ENCODE measurements at places on chromosomes 6 and 20.

DNA sequence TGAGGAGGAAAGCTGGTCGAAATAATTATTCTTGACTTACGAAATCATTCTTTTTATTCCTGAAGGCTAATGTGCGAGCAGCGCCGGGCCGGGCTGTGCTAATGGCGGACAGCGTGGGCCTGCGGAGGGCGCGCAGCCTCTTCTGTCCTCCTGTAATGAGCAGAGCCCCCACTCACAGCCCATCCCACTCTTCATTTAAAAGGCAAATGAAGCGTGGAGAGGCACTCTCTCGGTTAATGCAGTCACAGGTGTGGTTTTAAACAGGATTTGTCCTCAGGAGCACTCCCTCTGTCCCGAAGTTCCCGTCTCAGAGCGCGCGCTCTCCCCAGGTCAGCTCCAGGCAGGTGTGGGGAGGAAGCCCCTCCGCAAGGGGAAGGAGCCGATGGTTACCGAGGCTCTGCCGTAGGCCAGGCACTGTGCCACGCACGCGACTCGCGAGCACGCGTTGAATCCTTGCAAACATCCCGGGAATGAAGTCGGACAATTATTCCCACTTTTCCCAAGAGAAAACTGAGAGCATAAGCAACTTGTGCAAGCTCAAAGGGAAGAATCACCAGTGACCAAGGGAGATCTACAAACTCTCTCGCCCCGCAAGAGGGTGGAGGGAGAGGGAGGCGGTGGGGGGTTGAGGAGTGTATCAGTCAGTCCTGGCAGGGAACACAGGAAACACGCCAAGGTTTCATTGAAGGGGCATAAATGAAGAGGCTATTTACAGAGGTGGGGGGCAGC is 35.5 kb upstream of the ZFAND3 start:
- no peak for DNase-seq

GRCh38 chr6:139081471-139081870 is 52.9 kb downstream of the ABRACL start:
- no peak for DNase-seq

DNA sequence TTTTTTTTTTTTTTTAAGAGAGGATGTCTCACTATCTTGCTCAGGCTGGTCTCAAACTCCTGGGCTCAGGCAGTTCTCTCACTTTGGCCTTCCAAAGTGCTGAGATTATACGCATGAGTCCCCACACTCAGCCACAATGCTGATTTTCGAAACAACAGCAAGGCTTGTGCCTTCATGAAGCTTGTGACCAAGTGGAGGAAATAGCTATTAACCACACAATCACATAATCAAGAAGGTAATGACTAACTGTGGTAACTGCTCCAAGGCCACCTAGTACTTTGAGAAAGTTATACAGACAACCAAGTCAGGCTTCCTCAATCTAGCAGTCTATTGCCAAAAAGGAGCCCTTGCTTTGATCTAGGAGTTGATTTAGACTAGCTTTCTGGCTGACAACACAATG is 46.3 kb downstream of the SOD2 start:
- no peak for DNase-seq

GRCh38 chr6:100185615-100186014 is 191.6 kb upstream of the MCHR2 start:
- no peak for DNase-seq

GRCh38 chr6:36025260-36025931 is 955 bp upstream of the SLC26A8 start:
- no peak for DNase-seq

DNA sequence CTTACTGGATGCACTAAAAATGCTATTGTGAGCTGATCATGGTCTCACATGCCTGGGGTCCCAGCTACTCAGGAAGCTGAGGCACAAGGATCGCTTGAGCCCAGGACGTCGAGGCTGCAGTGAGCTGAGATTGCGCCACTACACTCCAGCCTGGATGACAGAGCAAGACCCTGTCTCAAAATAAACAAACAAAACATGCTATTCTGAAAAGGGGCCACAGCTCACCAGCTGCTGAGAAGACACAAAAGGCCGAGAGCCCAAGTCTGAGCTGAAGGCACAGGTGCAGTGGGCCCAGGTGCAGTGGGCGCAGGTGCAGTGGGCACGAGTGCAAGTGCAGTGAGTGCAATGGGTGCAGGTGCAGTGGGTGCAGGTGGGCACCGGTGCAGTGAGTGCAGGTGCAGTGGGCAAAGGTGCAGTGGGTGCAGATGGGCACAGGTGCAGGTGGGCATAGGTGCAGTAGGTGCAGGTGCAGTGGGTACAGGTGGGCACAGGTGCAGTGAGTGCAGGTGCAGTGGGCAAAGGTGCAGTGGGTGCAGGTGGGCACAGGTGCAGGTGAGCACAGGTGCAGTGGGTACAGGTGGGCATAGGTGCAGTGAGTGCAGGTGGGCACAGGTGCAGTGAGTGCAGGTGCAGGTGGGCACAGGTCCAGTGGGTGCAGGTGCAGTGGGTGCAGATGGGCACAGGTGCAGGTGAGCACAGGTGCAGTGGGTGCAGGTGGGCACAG is 16.0 kb downstream of the ZBTB46 start:
- no peak for DNase-seq

DNA sequence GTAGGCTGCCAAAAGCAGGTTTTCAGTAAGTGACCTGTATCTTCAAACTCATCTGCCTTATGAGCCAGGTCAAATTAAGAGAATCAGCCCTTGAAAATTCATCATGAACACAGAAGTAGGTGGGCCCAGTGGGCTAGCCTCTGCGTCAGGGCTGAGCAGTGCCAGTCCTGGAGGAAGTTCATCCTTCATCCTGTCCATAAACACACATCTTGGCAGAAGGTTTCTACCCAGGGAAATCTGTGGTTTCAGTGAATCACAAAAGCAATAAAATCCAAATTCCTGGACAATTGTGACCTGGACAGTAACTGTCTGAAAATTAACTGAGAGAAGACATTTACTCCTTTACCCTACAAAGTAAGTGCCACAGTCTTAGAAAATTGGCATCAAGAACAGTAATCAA is 72.4 kb downstream of the ATG5 start:
- peak; percentile 48 for DNase-seq

- no peak for DNase-seq
Measured at GRCh38 chr6:67683960-67684359, 951.1 kb upstream of the ADGRB3 start.

DNA sequence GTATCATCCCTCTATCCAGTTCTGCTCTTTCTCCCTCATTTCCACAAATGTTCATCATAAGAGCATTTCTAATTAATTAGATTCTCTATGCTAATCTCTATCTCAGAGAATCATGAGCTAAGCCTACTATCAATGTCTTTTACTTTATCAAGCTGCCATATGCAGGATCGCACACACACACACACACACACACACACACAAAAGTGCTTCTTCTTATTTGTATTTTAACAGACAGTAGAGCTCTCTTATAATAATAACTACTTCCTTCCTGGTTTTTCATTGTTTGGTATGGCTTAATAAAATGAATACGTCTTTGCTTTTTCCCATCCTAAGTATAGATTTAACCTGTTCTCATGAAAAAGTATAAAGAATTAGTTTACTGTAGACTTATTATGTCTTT is 170.2 kb downstream of the HAO1 start:
- DNase-seq: no peak

GRCh38 chr6:101454106-101454676 is 60.7 kb downstream of the GRIK2 start:
- no peak for DNase-seq

GRCh38 chr20:34037121-34037520 is 43.4 kb downstream of the RALY start:
- DNase-seq: no peak

DNA sequence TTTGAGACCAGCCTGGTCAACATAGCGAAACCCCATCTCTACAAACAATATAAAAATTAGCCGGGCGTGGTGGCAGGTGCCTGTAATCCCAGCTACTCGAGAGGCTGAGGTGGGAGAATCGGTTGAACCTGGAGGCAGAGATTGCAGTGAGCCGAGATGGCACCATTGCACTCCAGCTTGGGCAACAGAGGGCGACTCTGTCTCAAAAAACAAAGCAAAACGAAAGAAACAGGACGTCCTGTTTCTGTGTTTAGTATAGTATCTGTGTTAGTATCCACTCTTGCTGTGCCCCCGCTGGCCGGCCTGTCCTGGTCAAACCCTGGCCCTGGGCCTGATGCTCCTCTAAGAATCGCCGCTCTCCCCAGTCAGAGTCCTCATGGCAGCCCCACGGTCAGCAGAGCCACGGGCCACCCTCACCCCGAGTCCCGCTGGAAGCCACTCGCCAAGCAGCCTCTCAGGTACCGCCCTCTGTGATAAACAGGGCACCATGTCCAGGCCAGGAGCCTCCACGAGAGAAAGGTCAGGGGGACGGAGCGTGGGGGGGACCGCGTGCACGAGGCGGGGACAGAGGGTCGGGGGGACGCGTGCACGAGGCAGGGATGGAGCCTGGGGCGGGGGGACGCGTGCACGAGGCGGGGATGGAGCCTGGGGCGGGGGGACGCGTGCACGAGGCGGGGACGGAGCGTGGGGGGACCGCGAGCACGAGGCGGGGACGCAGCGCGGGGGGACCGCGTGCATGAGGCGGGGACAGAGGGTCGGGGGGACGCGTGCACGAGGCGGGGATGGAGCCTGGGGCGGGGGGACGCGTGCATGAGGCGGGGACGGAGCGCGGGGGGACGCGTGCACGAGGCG is 384.5 kb downstream of the SMOC2 start:
- no peak for DNase-seq

DNA sequence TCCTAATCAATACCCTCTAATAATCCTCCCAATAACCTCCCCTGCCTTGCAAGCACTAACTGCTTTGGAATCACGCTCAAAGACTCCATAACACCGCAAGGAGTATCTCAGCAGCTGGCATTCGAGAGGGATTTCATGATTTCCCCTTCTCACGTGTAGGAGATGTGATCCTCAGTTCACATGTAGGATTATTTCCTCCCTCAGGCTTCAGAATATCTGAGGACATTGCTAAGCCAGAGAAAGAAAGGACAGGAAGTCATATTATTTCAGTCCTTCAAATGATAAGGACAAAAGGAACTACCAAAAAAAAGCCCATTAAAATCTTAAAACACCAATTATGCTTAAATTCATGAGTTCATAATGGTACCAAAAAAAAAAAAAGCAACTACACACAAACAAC is 122.9 kb downstream of the NFATC2 start:
- DNase-seq: no peak

GRCh38 chr20:60236613-60237012 is 278.4 kb downstream of the CDH26 start:
- no peak for DNase-seq

DNA sequence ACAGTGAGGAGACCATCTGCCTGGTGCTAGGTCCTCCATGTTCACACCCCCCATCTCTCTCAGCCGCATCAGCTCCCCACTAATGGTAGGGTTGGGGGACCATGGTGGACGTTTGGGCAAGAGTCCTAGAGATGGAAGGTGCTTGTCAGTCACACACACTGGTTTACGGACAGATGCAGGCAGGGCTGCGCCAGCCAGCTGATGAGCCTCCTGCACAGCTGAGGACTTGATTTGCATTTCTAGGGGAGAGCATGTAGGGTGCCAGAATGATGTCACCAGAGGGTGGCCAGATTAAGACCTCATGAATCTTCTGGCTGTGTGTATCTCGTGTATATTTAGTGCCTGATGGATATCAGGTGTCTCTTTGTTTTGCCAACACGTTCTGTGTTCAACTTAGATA is 28.6 kb downstream of the CST8 start:
- DNase-seq: no peak

GRCh38 chr6:3283641-3284435 is 25.1 kb downstream of the PSMG4 start:
- no peak for DNase-seq

GRCh38 chr6:39678914-39679313 is 46.3 kb downstream of the KIF6 start:
- DNase-seq: no peak

DNA sequence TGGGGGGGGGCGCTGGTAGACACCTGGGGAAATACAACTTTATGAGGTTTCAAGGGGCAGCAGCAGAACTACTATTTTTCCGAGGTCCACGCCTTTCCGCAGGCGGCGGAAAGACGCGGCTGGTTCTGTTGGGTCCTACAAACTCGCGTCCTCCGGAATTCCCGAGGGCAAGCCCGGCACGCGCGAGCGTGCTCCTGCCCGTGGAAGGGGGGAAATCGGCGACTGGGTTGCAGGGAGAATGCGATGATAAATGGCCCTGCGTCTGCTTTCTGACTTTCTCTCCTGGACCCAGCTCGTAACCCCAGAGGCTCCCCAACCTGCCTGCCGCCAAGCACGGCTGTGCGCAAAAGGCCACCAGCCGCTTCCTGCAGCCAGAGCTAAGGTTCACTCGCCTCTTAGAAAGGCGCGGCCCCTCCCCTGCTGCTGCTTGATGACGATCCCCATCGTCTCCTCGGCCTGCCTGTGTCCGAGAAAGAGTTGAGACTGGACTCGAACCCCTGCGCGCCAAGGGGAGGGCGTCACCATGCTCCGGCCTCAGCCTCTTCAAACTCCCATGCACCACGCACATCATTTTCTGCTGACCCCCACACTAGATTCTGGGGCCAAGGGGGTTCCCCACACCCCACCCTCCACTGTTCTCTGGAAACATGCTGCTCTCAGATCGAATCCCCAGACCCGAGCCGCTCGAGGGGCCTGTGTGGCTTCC is 6.7 kb downstream of the FOXA2 start:
- no peak for DNase-seq

- DNase-seq: no peak
Measured at GRCh38 chr20:475463-476357, 13.4 kb upstream of the TBC1D20 start.

DNA sequence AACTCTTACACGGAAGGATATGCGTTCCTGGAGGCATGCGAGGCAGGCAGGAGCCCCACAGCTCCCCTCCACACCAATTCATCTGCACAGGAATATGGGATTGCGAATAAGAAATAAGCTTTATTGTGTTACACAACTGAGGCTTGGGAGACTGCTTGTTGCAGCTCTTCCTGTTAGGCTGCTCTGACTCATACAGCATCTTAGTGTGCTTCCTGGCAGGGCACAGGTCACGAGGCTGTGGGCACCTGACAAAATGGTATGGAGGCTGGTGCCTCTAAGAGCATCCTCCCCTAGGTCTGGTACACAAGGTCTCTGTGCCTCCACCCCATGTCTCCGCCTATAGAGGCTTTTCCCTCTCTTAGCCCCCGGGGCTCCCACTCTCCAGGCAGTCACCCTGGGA is 6.8 kb downstream of the SLC22A3 start:
- no peak for DNase-seq

DNA sequence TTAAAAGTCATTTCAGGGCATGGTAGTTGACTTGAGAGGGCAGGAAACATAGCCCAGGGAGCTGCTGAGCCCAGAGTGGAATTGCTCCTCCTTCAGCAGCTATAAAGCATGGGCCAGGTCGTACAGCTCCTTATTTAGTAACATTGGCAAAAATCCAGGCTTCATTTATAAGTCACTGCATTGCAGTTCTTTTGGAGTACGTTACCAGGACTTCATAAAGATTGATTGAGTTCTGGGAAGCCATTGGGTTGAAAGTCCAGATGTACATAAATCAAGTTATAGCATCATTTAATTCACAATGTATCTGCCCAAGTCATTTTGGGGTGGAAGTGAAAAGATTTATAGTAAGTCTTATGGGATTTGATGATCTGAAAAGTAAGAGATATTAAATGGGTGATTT is 53.0 kb upstream of the ANKEF1 start:
- DNase-seq: no peak
